Activated CD8-positive, alpha-beta memory T cell treated with anti-CD3 and anti-CD28 coated beads for 24 hours (primary cell): ENCODE measurements at places on chromosomes 5 and 9.

- peak; percentile 67 for DNase-seq
Measured at GRCh38 chr9:88322906-88323566, 65.2 kb upstream of the SPIN1 start.

- DNase-seq, result no peak
Measured at GRCh38 chr5:66818935-66819328, 222.7 kb downstream of the MAST4 start.

DNA sequence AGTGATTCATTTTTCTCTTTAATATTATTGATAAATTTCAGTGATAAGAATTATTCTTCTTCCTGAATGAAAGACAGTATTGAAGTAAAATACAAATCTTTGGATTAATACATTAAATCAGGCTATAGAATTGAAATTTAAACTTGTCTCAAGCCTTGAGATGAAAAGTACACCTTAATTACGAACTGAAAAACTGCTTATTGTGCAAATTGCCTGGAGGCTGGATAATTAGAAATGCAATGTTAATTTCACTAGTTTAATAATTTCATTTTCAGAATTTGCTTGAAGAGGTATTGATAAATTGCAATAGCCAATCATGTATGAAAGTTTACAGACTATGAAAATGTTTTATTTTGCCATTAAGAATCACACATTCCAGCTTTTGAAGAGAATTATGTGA lies 11.0 kb upstream of the CCNH start:
- no peak for DNase-seq

GRCh38 chr5:96324708-96325107 lies 108.3 kb downstream of the PCSK1 start:
- DNase-seq, result no peak

DNA sequence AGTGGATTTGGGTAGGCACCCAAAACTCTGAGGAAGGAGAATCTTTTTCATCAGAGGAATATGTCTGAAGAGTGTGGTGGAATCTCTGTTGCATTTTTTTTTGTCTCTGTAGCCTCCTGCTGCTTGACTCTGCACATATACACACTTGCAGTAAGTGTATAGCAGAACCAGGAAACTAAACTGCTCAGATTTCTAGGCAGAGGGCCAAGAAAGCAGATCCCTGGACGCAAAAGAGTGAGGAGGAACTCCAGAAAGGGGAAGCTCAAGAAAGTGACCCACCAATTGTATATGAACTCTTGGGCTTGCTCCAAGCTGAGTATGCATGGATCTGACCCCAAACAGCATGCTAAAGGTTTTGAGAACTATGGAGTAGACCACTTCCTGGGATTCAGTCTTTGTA lies 181.8 kb downstream of the GADD45G start:
- no peak for DNase-seq

- DNase-seq, result no peak
Measured at GRCh38 chr5:134732819-134733218, 5.5 kb upstream of the CAMLG start.

DNA sequence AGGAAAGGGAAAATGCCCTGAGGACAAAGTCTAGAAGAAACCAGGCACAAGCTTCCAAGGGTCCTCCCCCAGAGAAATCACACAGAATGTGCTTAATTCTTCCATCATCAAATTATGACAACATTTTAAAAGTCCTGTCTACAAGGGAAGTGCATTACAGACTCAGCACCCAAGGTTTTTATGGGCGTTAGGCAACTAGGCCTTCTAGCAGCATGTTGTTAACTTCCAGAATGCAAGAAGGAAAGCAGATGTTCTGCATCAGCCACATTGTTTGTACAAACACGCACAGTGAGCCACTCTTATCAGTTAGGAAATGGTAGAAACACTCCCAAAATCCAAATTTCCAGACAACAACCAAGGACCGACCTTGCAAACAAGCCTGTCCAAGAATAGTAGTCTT lies 26.5 kb downstream of the SMC5 start:
- DNase-seq, result no peak

GRCh38 chr9:33138768-33139167 lies 28.4 kb downstream of the B4GALT1 start:
- DNase-seq, result no peak
